ENCODE measurements at places on chromosomes 13 and 19. TPM values are rescaled to one million over a fixed set of nuclear protein-coding genes. Genes with fewer than 3 reads are reported as not detected.

The PCSK4 gene
- total RNA-seq: 1.5 TPM

DNA sequence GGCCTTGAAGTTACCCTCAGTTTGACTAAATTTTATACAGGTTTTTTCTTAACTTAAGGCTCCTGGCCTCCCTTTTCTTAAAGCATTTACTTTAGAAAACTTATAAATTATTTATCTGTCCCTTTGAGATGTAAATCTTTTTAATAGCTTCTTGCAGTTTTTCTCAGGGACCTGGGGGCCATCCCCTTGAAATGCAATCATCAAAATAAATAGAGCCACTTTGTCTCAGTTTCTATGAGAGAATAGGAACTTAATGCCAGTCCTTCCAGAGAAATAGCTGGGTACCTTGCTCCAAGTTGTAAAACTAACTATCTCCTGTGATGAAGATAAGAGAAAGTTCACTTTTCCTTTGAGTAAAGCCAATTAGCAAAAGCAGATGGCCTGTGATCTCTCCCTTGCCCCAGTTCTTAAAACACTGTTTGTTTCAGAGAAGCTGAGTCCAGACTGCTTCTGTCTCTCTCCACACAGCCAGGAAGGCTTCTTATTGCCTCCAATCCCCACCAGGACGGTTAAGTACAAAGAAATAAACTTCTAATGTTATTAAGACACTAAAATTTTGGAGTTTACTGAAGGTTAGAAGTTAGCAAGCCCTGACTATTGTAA is 913.1 kb downstream of the OLFM4 start:
- no peak for DNase-seq
- H3K27me3 ChIP-seq: no peaks in the 10 kb centered on the region
- H3K4me3 ChIP-seq: no peak overlapping the region
- H3K27ac ChIP-seq: no peak overlapping the region

The FUZ gene
- 14.5 TPM for total RNA-seq

GRCh38 chr19:2047076-2047448 is 4.0 kb downstream of the MKNK2 start:
- peaks cover 12% of the 10 kb centered on the region for H3K36me3 ChIP-seq
- H3K27me3 ChIP-seq: no peaks in the 10 kb centered on the region
- H3K4me1 ChIP-seq: peaks cover 49% of the 10 kb centered on the region
- H3K4me3 ChIP-seq: no peak overlapping the region
- peak overlapping the region; percentile 53 for H3K27ac ChIP-seq

The HRC gene
- not detected for total RNA-seq

DNA sequence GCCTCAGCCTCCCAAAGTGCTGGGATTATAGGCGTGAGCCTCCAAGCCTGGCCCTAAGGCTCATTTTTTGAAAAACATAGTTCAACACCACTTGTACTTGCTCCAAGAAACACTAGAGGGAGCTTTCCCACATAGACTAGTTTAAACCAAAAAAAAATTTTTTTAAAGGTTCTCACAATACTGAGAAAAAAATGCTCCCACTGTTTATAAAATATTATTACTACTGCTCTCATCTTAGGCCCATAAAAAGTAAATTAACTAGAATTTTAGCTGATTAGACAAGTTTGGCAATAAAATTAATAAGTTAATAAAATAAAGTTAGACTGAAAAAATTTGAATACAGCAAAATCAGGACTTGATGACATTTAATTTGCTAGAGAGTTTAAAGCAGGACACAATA is 109.5 kb downstream of the TBC1D4 start:
- no peak for DNase-seq
- peaks cover 5% of the 10 kb centered on the region for H3K4me1 ChIP-seq
- H3K4me3 ChIP-seq: no peak overlapping the region
- H3K36me3 ChIP-seq: no peaks in the 10 kb centered on the region
- H3K27ac ChIP-seq: no peak overlapping the region

- H3K4me1 ChIP-seq: no peaks in the 10 kb centered on the region
- no peak overlapping the region for H3K4me3 ChIP-seq
- peaks cover 28% of the 10 kb centered on the region for H3K27me3 ChIP-seq
- no peak for DNase-seq
- no peaks in the 10 kb centered on the region for H3K36me3 ChIP-seq
Observed at GRCh38 chr19:5361407-5361806, 20.8 kb upstream of the PTPRS start.

The TRPC4 gene
- total RNA-seq: not detected

The NKPD1 gene
- total RNA-seq: not detected

- H3K4me3 ChIP-seq: no peak overlapping the region
- H3K4me1 ChIP-seq: peaks cover 7% of the 10 kb centered on the region
- no peak for DNase-seq
Observed at GRCh38 chr13:101457176-101457575, 4.7 kb downstream of the ITGBL1 start.

The CEACAM5 gene
- total RNA-seq: not detected

DNA sequence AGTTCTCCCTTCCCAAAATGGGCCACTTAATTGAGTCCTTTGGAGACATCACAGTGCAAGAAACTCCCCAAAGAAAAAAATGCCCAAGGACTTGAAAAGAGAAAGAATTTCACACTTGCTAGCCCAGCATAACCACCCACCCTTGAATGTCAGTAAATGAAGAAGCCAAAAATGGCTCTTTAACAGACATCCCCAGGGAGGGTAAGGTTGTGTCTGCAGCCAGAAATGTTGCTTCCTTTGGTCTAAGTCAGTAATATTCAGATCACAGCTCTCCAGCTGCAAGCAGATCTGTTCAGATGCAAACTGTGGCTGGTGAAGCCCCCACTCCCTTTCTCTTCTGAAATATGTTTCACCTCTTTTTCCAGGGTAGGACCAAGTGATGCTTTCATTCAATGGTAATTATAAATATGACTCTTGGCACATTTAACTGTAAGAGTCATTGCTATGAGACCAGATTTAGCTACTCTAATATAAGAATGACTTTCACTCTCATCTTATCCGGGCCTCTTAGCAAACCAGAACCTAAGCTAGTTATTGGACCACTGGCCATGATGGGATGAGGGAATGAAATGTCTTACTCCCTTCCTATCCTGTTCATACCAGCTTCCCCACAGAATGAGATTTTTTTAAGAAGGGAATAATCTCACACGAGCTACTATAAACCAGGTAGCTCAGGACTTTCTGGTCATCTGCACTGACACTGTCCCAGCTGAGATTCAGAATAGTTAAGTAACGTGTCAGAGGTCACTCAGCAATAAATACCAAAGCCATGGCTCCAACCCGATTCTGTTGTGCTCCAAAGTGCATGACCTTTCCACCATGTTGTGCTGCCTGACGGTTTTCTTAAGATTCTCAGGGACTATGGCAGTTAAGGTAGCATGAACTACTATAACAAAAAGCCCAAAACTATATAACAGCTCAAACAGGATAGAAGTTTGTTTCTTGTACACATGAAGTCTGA is 234.1 kb downstream of the FOXO1 start:
- H3K27ac ChIP-seq: no peak overlapping the region
- peaks cover 39% of the 10 kb centered on the region for H3K4me1 ChIP-seq
- no peaks in the 10 kb centered on the region for H3K27me3 ChIP-seq
- H3K4me3 ChIP-seq: no peak overlapping the region
- H3K36me3 ChIP-seq: no peaks in the 10 kb centered on the region

GRCh38 chr19:13788991-13789390 is 6.3 kb upstream of the ZSWIM4 start:
- peaks cover 36% of the 10 kb centered on the region for H3K4me1 ChIP-seq
- H3K27ac ChIP-seq: peak overlapping the region; percentile 59
- H3K4me3 ChIP-seq: no peak overlapping the region
- H3K36me3 ChIP-seq: no peaks in the 10 kb centered on the region

DNA sequence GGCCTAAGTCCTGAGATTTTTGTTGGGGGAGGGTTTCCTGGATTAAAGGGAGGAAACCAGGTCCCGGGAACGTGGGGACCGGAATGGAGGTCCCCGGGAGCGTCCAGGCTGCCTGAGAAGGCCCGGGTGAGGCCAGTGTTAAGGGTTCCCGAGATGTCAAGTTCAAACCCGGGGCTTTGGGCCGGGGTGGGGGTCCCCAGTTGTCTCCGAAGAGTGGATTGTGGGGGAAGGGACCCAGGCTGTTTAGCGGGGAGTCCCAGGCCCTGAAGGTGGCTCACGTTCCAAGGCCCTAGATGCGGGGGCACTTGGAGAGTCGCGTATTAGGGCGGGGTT is 262 bp downstream of the COX7A1 start:
- H3K27ac ChIP-seq: no peak overlapping the region
- no peak overlapping the region for H3K4me3 ChIP-seq
- no peaks in the 10 kb centered on the region for H3K4me1 ChIP-seq
- H3K27me3 ChIP-seq: no peaks in the 10 kb centered on the region

- H3K4me1 ChIP-seq: no peaks in the 10 kb centered on the region
- H3K27me3 ChIP-seq: no peaks in the 10 kb centered on the region
- no peak overlapping the region for H3K4me3 ChIP-seq
- DNase-seq: no peak
- H3K27ac ChIP-seq: no peak overlapping the region
Observed at GRCh38 chr13:69970520-69970919, 137.1 kb upstream of the ATXN8OS start.

The RNASEH2B gene
- 47.8 TPM for total RNA-seq

GRCh38 chr13:30355384-30355699 is 48.0 kb upstream of the KATNAL1 start:
- H3K36me3 ChIP-seq: peaks cover 6% of the 10 kb centered on the region
- H3K27me3 ChIP-seq: no peaks in the 10 kb centered on the region
- H3K4me3 ChIP-seq: no peak overlapping the region

The PDE4A gene
- 5.5 TPM for total RNA-seq

DNA sequence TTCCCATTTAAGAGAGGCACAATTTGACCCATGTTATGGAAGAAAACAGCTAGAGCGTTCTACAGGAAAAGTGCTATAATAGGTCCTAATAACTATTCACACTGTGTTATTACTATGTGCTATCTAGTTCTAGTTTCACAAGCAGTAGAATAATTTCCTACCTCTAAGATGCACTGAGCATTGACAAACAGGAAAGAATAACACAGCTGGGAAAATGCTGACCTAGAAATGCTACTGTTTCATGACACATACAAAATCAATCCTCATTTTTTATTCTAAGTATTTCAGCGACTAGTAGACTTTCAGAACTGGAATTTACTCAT is 259.5 kb downstream of the ITGBL1 start:
- no peak for DNase-seq
- no peak overlapping the region for H3K4me3 ChIP-seq
- H3K36me3 ChIP-seq: no peaks in the 10 kb centered on the region
- H3K27me3 ChIP-seq: peaks cover 16% of the 10 kb centered on the region
- no peaks in the 10 kb centered on the region for H3K4me1 ChIP-seq
- no peak overlapping the region for H3K27ac ChIP-seq
